Stimulated activated effector memory CD8-positive, alpha-beta T cell treated with anti-CD3 and anti-CD28 coated beads, Interleukin-12 subunit alpha, Interleukin-12 subunit beta, amount 100 ng/mL, for 72 hours (primary cell): ENCODE measurements at places on chromosomes 13 and 19.

- no peak for DNase-seq
Observed at GRCh38 chr13:44971656-44972595, 17.3 kb downstream of the NUFIP1 start.

- peak; percentile 60 for DNase-seq
Observed at GRCh38 chr19:29671393-29672160, 6.3 kb downstream of the PLEKHF1 start.

DNA sequence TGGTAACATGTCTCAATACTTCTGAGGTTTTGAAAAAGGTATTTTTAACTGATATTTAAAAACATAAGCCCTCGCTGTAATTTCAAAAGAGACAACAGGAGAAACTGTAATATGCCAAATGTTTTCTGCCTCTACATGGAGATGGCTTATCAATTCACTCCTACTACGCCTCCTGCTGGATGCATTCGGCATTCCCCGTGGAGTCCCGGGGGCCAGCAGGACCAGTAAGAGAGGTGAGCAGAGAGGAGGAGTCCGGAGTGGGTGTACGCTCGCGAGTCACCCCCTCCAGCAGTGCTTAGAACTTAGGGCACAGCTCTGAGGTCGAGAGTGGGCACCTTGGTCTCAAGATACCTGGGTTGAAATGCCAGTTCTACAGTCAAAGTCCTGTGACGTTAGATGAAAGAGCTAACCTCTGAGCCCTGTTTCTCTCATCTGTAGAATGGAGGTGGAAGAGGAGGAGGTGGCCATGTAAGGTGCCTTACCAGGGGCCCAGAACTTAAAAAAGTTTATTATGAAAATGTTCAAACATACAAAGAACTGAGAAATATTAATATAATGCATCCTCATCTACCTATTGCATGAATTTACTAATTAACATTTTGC, 110.2 kb downstream of the STK24 start:
- no peak for DNase-seq

- DNase-seq, result peak; percentile 77
Observed at GRCh38 chr19:7926021-7926726, at the start of gene CTXN1. Gene CTXN1 (minus strand): TSS chr19:7926135. CDS start chr19:7925538, 597 bp downstream.

- no peak for DNase-seq
Observed at GRCh38 chr13:76226941-76227340, 590.8 kb downstream of the LMO7 start.
